ENCODE measurements at places on chromosomes 4 and X. TPM values are rescaled to one million over a fixed set of nuclear protein-coding genes. Genes with fewer than 3 reads are reported as not detected.

Gene MMRN1
- 6.4 TPM for polyA plus RNA-seq

Gene CD38
- 1.7 TPM for polyA plus RNA-seq

Gene CNOT6L
- polyA plus RNA-seq = 4.0 TPM

Gene FAM9C
- not detected for polyA plus RNA-seq

Gene PDHA2
- polyA plus RNA-seq = not detected

Gene SHROOM4
- polyA plus RNA-seq = 4.1 TPM

Gene NPNT
- 10.5 TPM for polyA plus RNA-seq

Gene TKTL2
- polyA plus RNA-seq = not detected

GRCh38 chr4:147233-147632 lies 22.9 kb downstream of the ZNF718 start:
- H3K36me3 ChIP-seq = no peaks in the 10 kb centered on the region
- H3K4me1 ChIP-seq = no peaks in the 10 kb centered on the region
- H3K27ac ChIP-seq = no peak overlapping the region
- no peaks in the 10 kb centered on the region for H3K27me3 ChIP-seq

GRCh38 chr4:61628727-61629126 lies 428.6 kb downstream of the ADGRL3 start:
- no peaks in the 10 kb centered on the region for H3K27me3 ChIP-seq
- no peak for DNase-seq
- no peaks in the 10 kb centered on the region for H3K4me1 ChIP-seq
- no peak overlapping the region for H3K4me3 ChIP-seq

- H3K4me3 ChIP-seq = no peak overlapping the region
- H3K27ac ChIP-seq = no peak overlapping the region
Measured at GRCh38 chrX:16138108-16138427, 14.7 kb downstream of the GRPR start.

DNA sequence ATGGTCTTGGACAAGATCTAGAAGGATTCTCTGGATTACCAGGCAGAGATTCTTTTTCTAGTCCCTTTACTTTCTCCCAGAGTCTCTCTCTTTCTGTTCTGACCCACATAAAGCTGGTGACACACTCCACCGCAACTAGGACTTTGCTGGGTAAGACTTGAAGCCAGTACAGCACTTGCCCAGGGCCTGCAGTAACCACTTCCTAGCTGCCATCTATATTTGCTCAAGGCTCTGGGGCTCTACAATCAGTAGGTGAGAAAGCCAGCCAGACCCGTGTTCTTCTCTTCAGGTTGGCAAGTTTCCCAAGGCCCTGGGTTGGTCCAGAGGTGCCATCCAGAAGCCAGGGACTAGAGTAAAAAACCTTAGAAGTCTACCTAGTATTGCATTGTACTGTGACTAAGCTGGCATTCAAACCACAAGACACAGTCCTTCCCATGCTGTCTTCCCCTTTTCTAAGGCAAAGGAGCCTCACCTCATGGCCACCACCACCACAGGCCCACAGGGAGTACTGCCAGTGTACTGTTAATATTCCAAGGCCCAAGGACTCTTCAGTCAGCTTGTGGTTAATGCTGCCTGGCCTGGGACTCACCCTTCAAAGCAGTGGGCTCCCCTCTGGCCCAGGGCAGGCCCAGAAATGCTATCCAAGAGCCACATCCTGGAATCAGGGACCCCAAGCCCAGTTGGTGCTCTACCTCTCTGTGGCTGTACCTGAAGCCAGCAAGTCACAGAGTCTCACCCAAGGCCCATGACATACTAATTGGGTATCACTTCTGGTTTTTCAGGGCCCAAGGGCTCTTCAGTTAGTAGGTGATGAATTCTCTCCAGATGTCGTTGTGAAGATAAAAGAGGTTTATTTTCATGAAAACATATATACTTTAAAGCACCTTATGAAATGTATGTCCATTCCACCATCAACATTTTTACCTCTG lies 54.7 kb downstream of the CD38 start:
- no peaks in the 10 kb centered on the region for H3K4me1 ChIP-seq
- no peak for DNase-seq
- no peaks in the 10 kb centered on the region for H3K27me3 ChIP-seq
- no peak overlapping the region for H3K27ac ChIP-seq

GRCh38 chrX:148070504-148070877 lies 89.4 kb downstream of the FMR1NB start:
- no peaks in the 10 kb centered on the region for H3K36me3 ChIP-seq
- DNase-seq = no peak
- H3K27me3 ChIP-seq = peaks cover 7% of the 10 kb centered on the region
- H3K4me3 ChIP-seq = no peak overlapping the region
- no peaks in the 10 kb centered on the region for H3K4me1 ChIP-seq
- no peak overlapping the region for H3K27ac ChIP-seq

DNA sequence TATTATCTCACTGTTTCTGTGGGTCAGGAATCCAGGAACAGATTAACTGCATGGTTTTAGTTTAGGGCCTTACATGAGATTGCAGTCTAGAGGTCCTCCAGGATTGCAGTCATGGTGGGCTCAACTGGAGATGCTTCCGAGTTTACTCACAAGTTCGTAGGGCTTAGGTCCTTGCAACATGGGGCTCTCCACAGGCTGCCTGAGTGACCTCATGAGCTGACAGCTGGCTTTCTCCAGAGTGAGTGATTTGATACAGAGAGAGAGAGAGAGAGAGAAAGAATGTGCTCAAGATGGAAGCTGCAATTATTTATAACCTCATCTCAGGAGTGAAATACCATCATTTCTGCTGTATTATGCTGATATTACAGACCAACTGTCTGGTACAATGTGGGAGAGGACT lies 168.9 kb downstream of the GPAT3 start:
- no peak overlapping the region for H3K4me3 ChIP-seq
- no peak overlapping the region for H3K27ac ChIP-seq
- no peak for DNase-seq
- H3K27me3 ChIP-seq = no peaks in the 10 kb centered on the region
- no peaks in the 10 kb centered on the region for H3K4me1 ChIP-seq

DNA sequence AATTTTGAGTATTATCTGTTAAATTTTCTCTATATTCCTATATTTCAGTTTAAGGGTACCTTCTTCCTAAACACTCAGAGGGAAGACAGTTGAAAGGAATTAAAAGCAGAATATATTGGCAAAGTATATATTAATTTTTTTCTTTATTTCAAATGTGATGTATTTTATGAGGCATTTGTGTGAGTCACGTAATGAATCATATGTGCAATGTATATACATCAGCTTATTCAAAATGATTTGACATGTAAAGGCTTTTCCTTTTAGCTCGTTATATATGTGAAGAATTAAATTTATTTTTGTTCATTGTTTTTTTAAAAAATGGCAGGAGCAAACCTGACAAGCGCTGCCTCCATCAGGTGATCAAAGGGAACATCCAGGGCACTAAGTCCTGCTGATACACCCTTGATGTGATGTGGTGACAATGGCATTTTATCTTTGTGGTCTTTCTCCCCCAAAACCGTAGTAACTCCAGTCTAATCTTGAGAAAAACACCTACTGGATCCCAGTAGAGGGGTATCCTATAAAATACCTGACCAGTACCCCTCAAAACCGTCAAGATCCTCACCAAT lies 8.9 kb downstream of the WWC2 start:
- H3K4me3 ChIP-seq = no peak overlapping the region
- no peak overlapping the region for H3K27ac ChIP-seq
- no peaks in the 10 kb centered on the region for H3K4me1 ChIP-seq
- no peak for DNase-seq
- H3K27me3 ChIP-seq = no peaks in the 10 kb centered on the region

DNA sequence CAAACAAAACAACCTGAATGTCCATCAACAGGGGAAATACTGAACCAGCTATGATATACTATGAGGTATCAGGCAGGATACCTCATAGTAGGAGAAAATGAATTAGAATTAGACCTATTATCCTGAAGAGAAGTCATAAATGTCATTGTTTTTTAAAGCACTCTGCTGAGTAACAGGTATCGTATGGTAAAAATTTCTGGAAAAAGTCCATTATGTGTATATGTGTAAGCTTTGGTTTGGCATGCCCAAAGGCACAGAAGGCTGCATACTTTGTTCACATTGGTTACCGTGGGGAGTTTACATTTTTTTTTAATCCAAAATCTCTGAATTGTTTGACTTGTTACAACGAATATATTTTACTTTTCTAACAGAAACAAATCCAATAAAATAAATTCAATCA lies 70.5 kb downstream of the RPS3A start:
- H3K27me3 ChIP-seq = no peaks in the 10 kb centered on the region
- peaks cover 2% of the 10 kb centered on the region for H3K36me3 ChIP-seq
- H3K4me3 ChIP-seq = no peak overlapping the region
- DNase-seq = no peak

- H3K27ac ChIP-seq = no peak overlapping the region
- no peak overlapping the region for H3K4me3 ChIP-seq
- peaks cover 29% of the 10 kb centered on the region for H3K4me1 ChIP-seq
Measured at GRCh38 chrX:10103023-10103422, 53.8 kb upstream of the CLCN4 start.

- DNase-seq = peak; percentile 83
- H3K4me3 ChIP-seq = no peak overlapping the region
- no peaks in the 10 kb centered on the region for H3K36me3 ChIP-seq
Measured at GRCh38 chr4:5890063-5890727, 2.7 kb downstream of the CRMP1 start.

- H3K27ac ChIP-seq = no peak overlapping the region
- no peaks in the 10 kb centered on the region for H3K36me3 ChIP-seq
- peaks cover 5% of the 10 kb centered on the region for H3K4me1 ChIP-seq
- no peak overlapping the region for H3K4me3 ChIP-seq
- peaks cover 59% of the 10 kb centered on the region for H3K27me3 ChIP-seq
- no peak for DNase-seq
Measured at GRCh38 chr4:93834249-93835066, 5.9 kb downstream of the ATOH1 start.

- H3K27ac ChIP-seq = no peak overlapping the region
- H3K36me3 ChIP-seq = no peaks in the 10 kb centered on the region
- H3K4me3 ChIP-seq = no peak overlapping the region
- no peak for DNase-seq
Measured at GRCh38 chr4:183821076-183821853, 83.8 kb upstream of the STOX2 start.
